Activated naive CD4-positive, alpha-beta T cell treated with Interleukin-2 at 50 U/mL for 16 hours (primary cell): ENCODE measurements at places on chromosomes 5 and 9.

GRCh38 chr9:132238992-132239391 lies 77.1 kb downstream of the NTNG2 start:
- DNase-seq: no peak

DNA sequence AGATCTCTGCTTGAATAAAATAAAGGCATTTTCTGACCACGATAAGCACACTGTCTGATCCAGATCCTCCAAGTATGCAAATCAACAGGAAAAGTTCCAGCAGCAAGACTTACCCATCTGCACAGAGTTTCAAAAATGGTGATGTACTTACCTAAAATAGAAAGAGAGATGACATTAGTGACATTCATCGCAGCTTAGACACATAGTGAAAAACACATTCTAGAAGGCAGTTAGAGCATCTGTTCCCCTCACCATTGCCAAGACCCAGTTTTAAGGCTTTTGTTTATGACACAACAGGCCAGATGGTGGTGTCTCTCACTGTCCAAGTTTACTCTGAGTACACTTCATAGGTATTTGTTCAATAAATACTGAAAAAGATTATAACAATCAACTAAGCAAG lies 207.7 kb downstream of the PDE4D start:
- no peak for DNase-seq

DNA sequence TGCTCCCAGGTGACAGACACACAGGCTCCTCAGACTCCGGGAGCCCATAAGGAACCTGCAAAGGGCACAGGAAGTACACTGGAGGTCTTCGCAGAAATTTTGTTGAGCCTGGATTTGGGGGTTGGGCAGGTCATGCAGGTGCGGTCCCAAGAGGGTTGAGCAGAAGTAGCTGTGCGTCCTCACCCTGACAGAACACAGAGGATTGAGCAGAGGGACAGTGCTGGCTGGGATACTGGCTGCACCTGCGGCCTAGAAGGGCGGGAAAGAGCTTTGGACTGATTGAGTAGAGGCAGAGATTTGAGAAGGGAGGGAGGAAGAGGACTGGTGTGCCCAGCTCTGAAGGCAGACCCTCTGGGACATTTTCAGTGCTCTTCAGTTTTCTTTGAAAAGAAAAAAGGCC lies 65.4 kb downstream of the PTPDC1 start:
- no peak for DNase-seq

DNA sequence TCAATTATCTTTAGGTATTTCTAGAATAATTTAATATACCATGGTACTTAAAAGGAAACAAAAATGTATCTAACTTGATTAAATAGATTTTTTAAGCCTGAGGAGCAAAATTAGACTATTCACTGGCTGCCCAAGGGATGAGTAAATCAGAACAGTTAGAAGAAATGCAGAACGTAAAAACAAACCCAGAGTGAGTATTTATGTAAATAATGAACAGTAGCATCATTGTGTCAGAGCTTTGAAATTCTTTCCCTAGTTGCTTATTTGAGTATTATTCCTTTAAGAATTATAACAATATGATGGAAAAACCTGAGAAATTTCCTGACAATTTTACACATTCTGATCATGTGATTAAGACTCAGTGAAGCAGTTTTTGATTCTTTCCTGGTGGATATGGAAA lies 200.9 kb downstream of the GDNF start:
- no peak for DNase-seq

GRCh38 chr5:94218374-94218773 lies 400.0 kb downstream of the KIAA0825 start:
- no peak for DNase-seq

DNA sequence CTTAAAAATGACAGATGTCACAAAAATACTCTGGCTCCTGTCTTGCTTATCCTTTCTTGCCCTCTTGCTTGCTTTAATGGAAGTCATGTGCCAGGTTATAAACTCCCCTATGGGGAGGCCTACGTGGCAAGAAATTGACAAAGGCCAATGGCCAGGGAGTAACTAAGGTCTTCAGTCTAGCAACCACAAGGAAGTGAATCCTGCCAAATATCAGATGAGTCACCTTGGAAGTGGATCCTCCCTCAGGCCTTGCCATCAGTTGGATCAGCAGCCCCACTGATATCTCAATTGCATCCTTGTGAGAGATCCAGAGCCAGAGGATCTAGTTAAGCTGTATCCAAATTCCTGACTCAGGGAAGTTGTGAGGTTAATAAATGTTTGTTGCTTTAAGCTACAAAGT lies 82.8 kb downstream of the CAAP1 start:
- no peak for DNase-seq
